ENCODE measurements at places on chromosomes 1 and 21. TPM values are rescaled to one million over a fixed set of nuclear protein-coding genes. Genes with fewer than 3 reads are reported as not detected.

Gene IL20
- not detected for polyA plus RNA-seq

Gene ATAD3C
- 0.83 TPM for polyA plus RNA-seq

Gene FMOD
- 8.4 TPM for polyA plus RNA-seq

Gene NR5A2
- 0.06 TPM for polyA plus RNA-seq

Gene FRRS1
- 0.18 TPM for polyA plus RNA-seq

Gene GUCA2A
- polyA plus RNA-seq = not detected

Gene TMEM269
- polyA plus RNA-seq = 0.06 TPM

Gene KCNH1
- not detected for polyA plus RNA-seq

Gene CFHR5
- not detected for polyA plus RNA-seq

Gene FLAD1
- polyA plus RNA-seq = 40.1 TPM

Gene BCL2L15
- polyA plus RNA-seq = 0.64 TPM

Gene KRTAP19-3
- not detected for polyA plus RNA-seq

Gene ORC1
- polyA plus RNA-seq = 1.3 TPM

Gene SPATA21
- 0.13 TPM for polyA plus RNA-seq

Gene FTCD
- 0.35 TPM for polyA plus RNA-seq

Gene MAN1A2
- polyA plus RNA-seq = 4.8 TPM

Gene CNR2
- polyA plus RNA-seq = 18.2 TPM

Gene CFAP107
- polyA plus RNA-seq = not detected

Gene DMBX1
- not detected for polyA plus RNA-seq

Gene SLC35D1
- 2.7 TPM for polyA plus RNA-seq

Gene LCE2B
- polyA plus RNA-seq = not detected

Gene SPRR2A
- 0.30 TPM for polyA plus RNA-seq

Gene CPTP
- polyA plus RNA-seq = 24.9 TPM

Gene RAB42
- 8.0 TPM for polyA plus RNA-seq

Gene ACOT11
- polyA plus RNA-seq = 0.30 TPM

Gene ZNF683
- 1.5 TPM for polyA plus RNA-seq

Gene CTSE
- polyA plus RNA-seq = 0.06 TPM

Gene SH3BGRL3
- polyA plus RNA-seq = 286 TPM

Gene DIRAS3
- 1.9 TPM for polyA plus RNA-seq

Gene CASP9
- 11.0 TPM for polyA plus RNA-seq

Gene NSL1
- 33.6 TPM for polyA plus RNA-seq

Gene OLFM3
- polyA plus RNA-seq = not detected
